Kidney capillary endothelial cell (primary cell): ENCODE measurements at places on chromosomes 6 and 20.

DNA sequence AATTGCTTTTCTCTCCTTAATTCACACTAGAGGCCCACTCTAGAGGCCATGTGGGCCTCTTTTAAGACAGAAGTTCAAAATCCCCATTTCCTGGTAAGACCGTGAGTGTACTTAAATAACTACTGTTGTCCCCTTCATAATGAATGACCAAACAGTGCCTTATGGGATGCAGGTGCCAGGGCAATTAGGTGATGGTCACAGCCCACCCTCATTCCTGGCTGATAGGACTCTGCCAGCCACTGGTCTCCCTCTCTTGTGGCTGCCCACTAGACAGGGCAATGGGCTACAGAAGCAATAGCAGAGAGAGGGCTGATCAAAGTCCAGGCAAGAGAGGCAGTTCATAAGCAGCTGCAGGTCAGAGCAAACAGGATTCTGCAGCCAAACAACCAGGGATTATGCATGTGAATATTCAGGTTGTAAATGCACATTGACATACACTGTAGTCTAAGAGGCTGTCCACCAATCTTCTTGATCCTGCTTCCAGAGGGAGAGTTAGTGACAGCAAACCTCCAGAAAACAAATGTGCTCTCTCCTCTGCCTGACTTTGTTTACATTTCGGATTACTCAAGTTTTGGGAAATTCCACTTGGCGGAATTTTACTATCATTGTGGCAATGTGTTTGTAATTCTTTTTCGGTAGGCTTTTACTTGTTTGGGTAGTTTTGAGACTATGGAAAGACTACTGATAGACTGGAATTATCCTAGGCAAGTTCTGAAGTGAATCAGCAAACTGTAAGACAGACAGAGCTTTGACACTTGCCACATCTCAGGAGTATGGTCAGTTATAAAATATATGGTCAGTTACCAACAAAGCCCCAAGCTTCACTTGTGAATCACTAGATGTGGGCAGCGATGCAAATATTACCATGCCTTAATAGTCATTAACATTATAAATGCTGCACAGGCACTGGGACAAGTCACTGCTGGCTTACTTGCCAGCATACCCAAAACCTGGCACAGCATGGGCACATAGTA is 12.8 kb downstream of the PTPRK start:
- no peak for DNase-seq

GRCh38 chr6:152176268-152176667 is 368.8 kb downstream of the ESR1 start:
- no peak for DNase-seq

- DNase-seq = no peak
These were observed 1.6 kb upstream of the NCOA7 start for GRCh38 chr6:125789167-125789566.

DNA sequence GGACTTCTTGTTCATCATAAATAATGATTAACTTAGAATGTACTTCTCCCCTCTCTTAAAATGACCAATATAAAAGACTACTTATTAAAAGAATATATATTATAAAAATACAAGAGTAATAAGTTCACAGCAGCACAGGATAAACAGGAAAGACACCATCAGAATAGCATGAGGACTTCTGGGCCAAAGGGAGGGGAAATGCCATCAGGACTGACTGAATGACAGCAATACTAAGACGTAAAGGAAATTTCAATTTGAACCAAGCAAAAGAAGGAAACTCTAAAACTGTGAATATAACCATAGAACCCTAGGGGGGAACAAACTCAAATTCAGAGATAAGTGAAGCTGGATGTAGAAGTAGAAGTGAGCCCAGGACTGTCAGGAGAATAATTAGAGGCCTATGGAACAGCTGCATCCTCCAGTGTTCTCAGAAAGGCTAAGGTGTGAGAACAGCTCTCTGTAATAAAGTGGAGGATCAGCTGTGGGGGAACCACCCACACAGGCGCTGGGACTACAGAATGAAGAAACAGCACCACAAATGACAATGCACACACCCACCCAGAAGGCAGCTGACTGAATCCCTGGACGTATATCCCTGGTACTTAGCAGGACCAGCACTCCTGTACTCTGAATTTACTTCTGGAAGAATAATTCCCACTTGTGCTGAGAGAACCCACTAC is 37.8 kb downstream of the ZHX3 start:
- DNase-seq = no peak

DNA sequence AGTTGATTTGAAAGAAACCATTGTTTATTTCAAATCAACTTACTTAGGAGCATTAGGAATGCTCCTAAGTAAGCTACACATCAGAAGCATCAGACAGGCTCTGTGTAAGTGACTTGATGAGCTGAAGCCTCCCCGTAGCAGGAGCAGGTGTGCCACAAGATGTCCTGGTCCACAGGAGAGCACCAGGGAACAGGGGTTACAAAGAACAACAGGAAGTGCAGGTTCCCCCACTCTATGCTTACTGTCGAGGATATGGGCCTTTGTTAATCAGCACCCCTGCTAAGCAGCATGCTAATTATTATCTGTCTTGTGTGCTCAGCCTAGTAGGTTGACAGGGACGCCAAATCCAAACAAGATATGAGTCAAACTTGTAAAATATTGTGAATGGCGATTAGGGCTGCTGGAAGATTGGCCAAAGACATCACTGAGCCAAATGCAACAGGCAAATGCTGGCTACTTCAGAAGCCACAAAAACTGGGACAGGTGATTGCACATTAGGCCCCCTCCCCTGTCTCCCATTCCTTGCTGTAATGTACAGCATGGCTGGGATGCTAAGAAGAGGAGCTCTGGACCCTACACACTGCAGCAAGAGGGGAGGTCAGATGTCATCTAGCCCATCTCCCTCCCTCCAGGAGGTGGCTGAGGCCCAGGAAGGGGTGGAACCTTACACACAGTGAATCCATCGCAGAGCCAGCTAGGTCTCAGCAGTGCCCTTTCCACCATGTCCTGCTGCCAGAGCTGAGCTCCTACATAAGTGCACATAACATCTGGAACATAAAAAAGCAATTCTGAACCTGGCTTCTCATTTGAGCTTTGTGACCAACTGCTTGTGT is 939 bp downstream of the TGM3 start:
- DNase-seq = no peak

DNA sequence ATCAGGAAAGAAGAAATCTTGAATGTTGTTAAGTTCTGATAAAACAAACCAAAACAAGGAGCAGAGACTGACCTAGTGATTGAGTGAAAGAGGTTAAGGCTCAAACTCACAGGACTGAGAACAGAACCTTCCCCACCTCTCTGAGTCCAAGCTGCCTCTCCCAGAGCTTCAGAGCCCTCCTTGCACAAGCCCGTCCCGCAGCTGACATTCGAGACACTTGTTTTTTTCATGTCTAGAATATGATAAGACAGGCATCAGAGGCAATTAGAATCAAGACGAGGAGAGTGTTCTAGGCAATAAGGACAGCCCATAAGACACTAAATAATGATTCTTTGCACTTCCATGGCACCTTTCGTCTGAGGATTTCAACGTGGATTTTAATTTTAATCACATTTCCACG is 140.6 kb downstream of the PXDC1 start:
- no peak for DNase-seq
